Activated CD4-positive, alpha-beta T cell treated with anti-CD3 and anti-CD28 coated beads, Interleukin-2, amount 10 ng/mL, durations not matched to agents 7 days and 5 days (primary cell): ENCODE measurements at places on chromosomes 12 and 14.

GRCh38 chr12:2682296-2683251 lies 112.2 kb upstream of the FKBP4 start:
- peak overlapping the region; percentile 92 for H3K27ac ChIP-seq
- no peaks in the 10 kb centered on the region for H3K27me3 ChIP-seq
- H3K4me3 ChIP-seq, result peak overlapping the region; percentile 65
- DNase-seq, result peak; percentile 70
- H3K4me1 ChIP-seq, result peaks cover 14% of the 10 kb centered on the region

DNA sequence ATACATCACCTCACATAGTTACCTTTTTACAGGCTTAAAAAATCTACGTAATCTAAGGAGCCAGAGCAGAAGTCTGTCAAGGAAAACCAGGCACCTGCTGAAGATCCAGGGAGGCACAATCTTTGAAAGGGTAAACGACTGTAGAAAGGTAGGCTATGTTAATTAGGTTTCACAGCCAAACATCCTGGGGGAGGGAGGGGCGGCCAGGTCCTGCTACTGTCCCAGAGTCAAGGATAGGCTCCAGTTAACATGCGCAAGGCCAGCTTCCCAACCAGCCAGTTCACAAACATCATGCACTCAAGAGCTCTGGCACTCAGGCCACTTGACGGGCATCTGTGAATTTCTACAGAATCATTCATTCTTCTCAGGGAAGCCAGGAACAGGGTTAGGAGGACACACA lies 22.9 kb downstream of the NIN start:
- H3K27me3 ChIP-seq, result no peaks in the 10 kb centered on the region
- H3K4me3 ChIP-seq, result no peak overlapping the region
- H3K4me1 ChIP-seq, result peaks cover 25% of the 10 kb centered on the region
- peaks cover 35% of the 10 kb centered on the region for H3K36me3 ChIP-seq

DNA sequence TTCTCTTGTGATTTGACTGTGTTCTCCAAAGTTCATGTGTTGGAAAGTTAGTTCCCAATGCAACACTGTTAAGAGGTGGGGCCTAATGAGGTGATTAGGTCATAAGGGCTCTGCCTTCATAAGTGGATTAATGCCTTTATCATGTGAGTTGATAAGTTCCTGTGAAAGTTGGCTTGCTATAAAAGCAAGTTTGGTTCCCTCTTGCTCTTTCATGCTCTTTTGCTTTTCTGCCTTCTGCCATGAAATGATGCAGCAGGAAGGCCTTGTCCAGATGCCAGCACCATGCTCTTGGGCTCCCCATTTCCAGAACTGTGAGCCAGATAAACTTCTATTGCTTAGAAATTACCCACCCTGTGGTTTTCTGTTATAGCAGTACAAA lies 41.9 kb downstream of the SLC16A7 start:
- DNase-seq, result no peak
- H3K27me3 ChIP-seq, result no peaks in the 10 kb centered on the region
- no peak overlapping the region for H3K4me3 ChIP-seq
- H3K27ac ChIP-seq, result no peak overlapping the region

- peaks cover 27% of the 10 kb centered on the region for H3K36me3 ChIP-seq
- peaks cover 28% of the 10 kb centered on the region for H3K4me1 ChIP-seq
- no peak overlapping the region for H3K27ac ChIP-seq
- no peaks in the 10 kb centered on the region for H3K27me3 ChIP-seq
- no peak overlapping the region for H3K4me3 ChIP-seq
These were observed 6.0 kb downstream of the DCTN2 start for GRCh38 chr12:57541001-57541400.

GRCh38 chr14:31206536-31207286 lies 882 bp downstream of the HECTD1 start:
- DNase-seq, result peak; percentile 54
- peak overlapping the region; percentile 98 for H3K27ac ChIP-seq
- H3K36me3 ChIP-seq, result peaks cover 34% of the 10 kb centered on the region
- H3K27me3 ChIP-seq, result peaks cover 2% of the 10 kb centered on the region

- H3K36me3 ChIP-seq, result no peaks in the 10 kb centered on the region
- no peak overlapping the region for H3K27ac ChIP-seq
- H3K27me3 ChIP-seq, result peaks cover 11% of the 10 kb centered on the region
- DNase-seq, result no peak
These were observed 30.1 kb upstream of the TSPAN11 start for GRCh38 chr12:30896461-30896860.

DNA sequence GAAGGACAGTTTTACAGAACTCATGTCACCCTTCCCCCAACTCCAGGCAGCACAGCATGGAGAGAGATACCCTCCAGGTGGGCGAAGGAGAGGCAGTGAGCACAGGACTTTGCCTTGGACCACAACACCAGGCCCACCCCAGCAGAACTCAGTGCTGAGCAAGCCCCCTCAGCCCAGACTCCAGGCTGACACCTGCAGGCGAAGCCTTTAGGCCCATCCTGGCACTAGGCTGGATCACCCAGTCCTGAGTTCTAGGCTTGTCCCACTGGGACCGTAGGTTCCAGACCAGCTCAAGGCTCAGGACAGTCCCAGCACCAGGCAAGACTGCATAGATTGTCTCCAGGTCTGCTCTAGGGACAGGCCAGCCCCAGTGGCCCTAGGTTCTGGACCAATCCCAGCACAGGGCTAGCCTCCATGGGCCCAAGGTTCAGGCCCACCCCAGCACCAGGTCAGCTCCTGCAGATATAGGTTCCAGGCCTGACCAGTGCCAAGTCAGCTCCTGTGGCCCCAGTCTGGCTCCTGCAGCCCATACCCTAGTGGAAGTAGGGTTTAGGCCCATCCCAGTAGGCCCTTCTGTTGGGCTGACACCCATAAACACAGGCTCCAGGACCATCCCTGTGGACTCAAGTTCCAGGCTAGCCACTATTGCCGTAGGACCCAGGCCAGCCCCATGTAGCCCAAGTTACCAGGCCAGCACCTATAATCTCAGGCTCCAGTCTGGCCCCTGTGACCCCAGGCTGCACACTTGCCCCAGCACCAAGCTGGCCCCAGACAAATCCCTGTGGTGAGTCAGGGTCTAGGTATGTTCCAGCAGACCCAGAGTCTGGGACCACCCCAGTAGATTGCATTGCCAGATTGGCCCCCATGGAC lies 9.4 kb downstream of the WASHC3 start:
- no peak overlapping the region for H3K4me3 ChIP-seq
- peaks cover 23% of the 10 kb centered on the region for H3K4me1 ChIP-seq
- no peaks in the 10 kb centered on the region for H3K27me3 ChIP-seq
- DNase-seq, result no peak
- H3K36me3 ChIP-seq, result peaks cover 58% of the 10 kb centered on the region
- H3K27ac ChIP-seq, result no peak overlapping the region

DNA sequence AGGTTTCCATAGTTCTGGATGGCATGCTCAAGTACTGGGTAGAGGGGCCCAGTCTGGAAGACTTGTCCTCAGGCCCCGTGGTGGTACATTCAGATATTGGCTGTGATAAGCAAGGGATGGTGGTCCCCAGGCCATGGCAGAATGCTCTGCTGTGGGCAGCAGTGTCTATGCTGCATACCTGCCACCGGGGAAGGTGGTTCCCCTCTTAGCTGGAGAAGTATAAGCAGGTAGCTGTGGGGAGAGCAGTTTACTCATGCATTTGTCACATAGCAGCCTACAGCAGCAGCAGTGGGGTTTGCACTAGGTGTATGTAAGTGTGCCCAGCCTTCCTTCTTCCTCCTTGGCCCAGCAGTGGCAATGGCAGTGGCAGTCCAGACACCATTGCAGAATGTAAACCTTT lies 69.3 kb upstream of the ADAMTS20 start:
- H3K27me3 ChIP-seq, result no peaks in the 10 kb centered on the region
- no peak overlapping the region for H3K27ac ChIP-seq
- no peak overlapping the region for H3K4me3 ChIP-seq
- DNase-seq, result no peak

- peaks cover 15% of the 10 kb centered on the region for H3K4me1 ChIP-seq
- H3K36me3 ChIP-seq, result peaks cover 4% of the 10 kb centered on the region
- no peaks in the 10 kb centered on the region for H3K27me3 ChIP-seq
These were observed 47.1 kb upstream of the PSMA6 start for GRCh38 chr14:35245051-35245450.

- H3K27ac ChIP-seq, result no peak overlapping the region
- H3K27me3 ChIP-seq, result no peaks in the 10 kb centered on the region
- no peaks in the 10 kb centered on the region for H3K4me1 ChIP-seq
- H3K4me3 ChIP-seq, result no peak overlapping the region
- H3K36me3 ChIP-seq, result no peaks in the 10 kb centered on the region
These were observed 154.3 kb upstream of the SRRM4 start for GRCh38 chr12:118827047-118827446.

DNA sequence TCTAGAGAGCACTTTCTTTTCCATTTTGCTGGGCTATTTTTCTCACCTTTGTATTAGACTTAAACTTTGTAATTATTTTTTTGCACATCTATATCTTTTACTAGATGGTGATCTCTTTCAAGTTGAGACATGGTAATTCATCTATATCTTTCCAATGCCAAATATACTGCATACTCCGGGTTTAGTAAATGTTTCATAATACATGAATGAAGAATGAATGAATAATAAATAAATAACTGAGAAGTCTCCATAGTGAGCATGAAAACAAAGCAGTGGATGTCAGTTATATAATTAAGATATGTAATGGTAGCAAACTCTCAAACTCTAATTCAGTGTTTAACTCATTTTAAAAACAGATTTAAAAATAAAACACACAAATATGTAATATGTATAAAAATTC lies 342.5 kb upstream of the KITLG start:
- no peaks in the 10 kb centered on the region for H3K27me3 ChIP-seq
- H3K4me3 ChIP-seq, result no peak overlapping the region
- no peak overlapping the region for H3K27ac ChIP-seq
- no peaks in the 10 kb centered on the region for H3K4me1 ChIP-seq
- no peaks in the 10 kb centered on the region for H3K36me3 ChIP-seq

DNA sequence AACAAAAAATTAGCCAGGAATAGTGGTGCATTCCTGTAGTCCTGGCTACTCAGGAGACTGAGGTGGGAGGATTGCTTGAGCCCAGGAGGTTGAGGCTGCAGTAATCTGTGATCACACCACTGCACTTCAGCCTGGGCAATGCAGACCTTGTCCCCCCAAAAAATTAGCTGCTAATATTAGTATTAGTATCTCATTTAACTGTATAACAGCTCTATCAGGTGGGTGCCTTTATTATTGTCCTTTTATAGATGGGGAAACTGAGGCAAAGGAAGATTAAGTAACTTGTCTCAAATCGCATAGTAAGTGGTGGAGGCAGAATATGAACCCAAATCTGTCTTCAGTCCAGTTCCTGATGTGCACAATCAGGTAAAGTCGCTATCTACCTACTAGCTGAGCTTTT lies 142.3 kb upstream of the CRY1 start:
- no peak overlapping the region for H3K27ac ChIP-seq
- peaks cover 13% of the 10 kb centered on the region for H3K4me1 ChIP-seq
- H3K27me3 ChIP-seq, result peaks cover 2% of the 10 kb centered on the region

GRCh38 chr14:104322531-104323366 lies 184.4 kb downstream of the KIF26A start:
- H3K4me1 ChIP-seq, result no peaks in the 10 kb centered on the region
- no peak overlapping the region for H3K4me3 ChIP-seq
- H3K36me3 ChIP-seq, result no peaks in the 10 kb centered on the region
- no peak for DNase-seq
- no peak overlapping the region for H3K27ac ChIP-seq

- H3K4me1 ChIP-seq, result peaks cover 20% of the 10 kb centered on the region
- H3K4me3 ChIP-seq, result peak overlapping the region; percentile 87
These were observed 63.2 kb downstream of the KLHL28 start for GRCh38 chr14:44898551-44898950.

- DNase-seq, result no peak
- H3K27ac ChIP-seq, result no peak overlapping the region
- peaks cover 12% of the 10 kb centered on the region for H3K4me1 ChIP-seq
- H3K36me3 ChIP-seq, result peaks cover 2% of the 10 kb centered on the region
- H3K27me3 ChIP-seq, result no peaks in the 10 kb centered on the region
- no peak overlapping the region for H3K4me3 ChIP-seq
These were observed 4.4 kb upstream of the EIF5 start for GRCh38 chr14:103329401-103330347.

DNA sequence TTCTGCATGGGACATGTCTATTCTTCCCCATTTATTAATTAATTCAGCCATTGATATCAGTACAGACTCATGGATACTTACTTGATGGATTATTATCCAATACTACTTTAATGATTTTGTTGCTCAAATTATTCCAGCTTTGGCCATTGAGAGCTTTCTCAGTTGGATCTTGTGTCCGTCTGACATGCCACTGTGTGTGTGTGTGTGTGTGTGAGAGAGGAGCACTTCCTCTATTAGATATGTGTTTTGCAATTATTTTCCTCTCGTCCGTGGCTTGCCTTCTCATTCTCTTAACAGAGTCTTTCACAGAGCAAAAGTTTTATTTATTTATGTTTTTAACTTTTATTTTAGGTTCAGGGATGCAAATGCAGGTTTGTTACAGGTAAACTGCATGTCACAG lies 194.2 kb downstream of the ADGRD1 start:
- H3K4me3 ChIP-seq, result no peak overlapping the region
- H3K27ac ChIP-seq, result no peak overlapping the region
- H3K36me3 ChIP-seq, result no peaks in the 10 kb centered on the region
- H3K4me1 ChIP-seq, result no peaks in the 10 kb centered on the region
- no peak for DNase-seq

DNA sequence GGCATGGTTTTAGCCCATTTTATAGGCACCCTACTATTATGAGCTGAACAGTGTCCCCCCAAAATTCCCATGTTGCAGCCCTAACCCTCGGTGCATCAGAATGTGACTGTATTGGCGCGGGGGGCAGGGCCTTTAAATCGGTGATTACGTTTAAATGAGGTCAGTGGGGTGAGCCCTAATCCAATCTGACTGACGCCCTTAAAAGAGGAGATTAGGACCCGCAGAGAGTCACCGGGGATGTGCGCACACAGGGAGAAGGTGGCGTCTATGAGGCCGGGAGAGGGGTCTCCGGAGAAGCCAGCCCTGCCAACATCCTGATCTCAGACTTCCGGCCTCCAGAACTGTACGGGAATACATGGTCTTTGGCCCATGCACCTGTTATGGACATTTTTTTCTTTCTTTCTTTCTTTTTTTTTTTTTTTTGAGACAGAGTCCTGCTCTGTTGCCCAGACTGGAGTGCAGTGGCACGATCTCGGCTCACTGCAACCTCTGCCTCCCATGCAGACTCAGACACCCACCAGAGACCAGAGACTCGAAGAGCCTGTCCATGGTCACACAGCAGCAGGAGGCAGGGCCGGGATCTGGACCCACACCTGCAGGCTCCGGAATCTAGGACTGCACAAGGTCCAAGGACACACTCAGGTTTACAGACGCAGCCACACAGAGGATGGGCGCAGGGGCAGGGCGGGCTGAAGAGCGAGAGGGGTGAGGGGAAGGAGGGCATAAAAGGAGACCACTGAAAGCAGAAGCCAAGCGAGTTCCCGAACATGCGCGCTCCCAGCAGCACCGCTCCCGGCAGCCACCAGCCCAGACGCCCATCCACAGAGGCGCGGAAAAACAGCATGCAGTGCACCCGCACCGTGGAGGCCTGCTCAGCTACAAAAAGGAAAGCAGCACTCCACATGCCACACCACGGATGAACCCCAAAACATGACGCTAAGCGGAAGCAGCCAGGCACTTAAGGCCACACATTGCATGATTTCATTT lies 19.0 kb downstream of the SCARB1 start:
- no peaks in the 10 kb centered on the region for H3K4me1 ChIP-seq
- no peak overlapping the region for H3K4me3 ChIP-seq
- no peaks in the 10 kb centered on the region for H3K36me3 ChIP-seq
- H3K27ac ChIP-seq, result no peak overlapping the region
- no peak for DNase-seq

- no peak for DNase-seq
- no peak overlapping the region for H3K4me3 ChIP-seq
- peaks cover 6% of the 10 kb centered on the region for H3K4me1 ChIP-seq
- H3K27me3 ChIP-seq, result peaks cover 1% of the 10 kb centered on the region
These were observed 19.0 kb downstream of the ALX1 start for GRCh38 chr12:85299053-85299452.
